Nephron progenitor cell (in vitro differentiated cells): ENCODE measurements at places on chromosomes 1 and 21.
A peak's percentile ranks its signal among the peaks of the same experiment; 100 is the strongest.

GRCh38 chr1:6470132-6471085 is 4.4 kb upstream of the TNFRSF25 start:
- no peak for DNase-seq

DNA sequence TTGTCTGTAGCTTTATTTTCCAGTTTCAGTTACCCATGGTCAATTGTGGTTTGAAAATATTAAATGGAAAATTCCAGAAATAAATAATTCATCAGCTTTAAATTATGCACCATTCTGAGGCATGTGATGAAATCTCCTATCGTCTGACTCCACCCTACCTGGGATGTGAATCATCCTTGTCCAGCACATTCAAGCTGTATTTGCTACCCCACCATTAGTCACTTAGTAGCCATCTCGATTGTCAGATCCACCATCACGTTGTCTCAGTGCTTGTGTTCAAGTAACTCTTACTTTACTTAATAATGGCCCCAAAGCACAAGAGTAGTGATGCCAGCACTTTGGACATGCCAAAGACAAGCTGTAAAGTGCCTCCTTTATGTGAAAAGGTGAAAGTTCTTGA is 4.0 kb downstream of the STPG1 start:
- DNase-seq, result no peak

DNA sequence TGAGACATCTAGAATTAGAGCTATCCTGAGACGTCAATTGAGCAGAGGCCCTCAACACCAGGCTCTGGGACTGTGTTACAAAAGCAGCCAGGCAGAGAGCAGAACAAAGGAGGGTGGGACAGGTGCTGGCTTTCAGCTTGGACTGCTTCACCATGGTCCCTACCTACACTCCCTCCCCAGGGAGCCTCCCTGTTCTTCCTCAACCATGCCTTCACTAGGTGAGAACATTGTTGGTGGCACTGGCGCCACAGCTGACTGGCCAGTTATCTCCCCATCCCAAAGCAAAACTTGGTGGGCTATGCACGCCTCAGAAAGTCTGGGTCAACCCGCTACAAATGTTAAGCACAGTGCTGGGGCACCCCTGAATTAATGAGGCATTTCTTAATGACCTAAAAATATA is 87.8 kb downstream of the NMNAT2 start:
- DNase-seq, result peak; percentile 10

- no peak for DNase-seq
Measured at GRCh38 chr1:56409112-56409691, 170.2 kb downstream of the PLPP3 start.

DNA sequence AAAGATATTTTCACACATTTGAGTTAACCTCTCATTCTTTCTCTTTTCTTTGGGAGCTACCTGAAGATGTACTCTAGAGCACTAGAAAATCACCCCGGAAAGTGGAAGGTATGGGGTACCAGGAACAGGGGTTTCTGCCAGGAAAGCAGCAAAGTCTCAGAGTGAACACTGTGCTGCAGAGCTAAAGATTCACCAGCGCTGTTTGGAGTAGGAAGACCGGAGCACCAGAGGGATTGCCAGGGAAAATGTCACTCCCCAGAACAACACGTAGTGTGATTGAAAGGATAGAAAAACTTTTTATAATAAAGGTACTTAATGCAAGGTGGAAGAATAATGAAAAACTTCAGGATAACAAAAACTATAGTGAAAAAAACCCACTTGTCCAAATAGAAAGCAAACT is 26.7 kb upstream of the KCNK1 start:
- no peak for DNase-seq

DNA sequence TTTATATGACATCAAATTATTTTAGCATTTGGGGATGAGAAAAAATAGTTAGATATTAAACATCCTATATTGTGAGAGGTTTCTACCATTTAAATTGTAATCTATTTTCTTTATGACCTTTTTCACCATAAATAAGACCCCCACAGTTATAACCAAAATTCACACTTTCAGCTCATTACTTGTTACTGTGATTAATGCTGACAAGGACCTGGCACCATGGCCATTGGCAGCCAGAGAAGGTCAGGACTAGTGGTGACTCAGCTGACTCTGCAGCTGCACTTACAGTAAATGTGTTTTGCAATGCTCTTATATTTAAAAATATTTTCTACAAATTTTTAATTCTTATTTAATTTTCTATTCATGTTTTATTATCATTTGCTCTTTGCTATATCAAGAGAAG is 133.3 kb upstream of the C1orf105 start:
- no peak for DNase-seq

DNA sequence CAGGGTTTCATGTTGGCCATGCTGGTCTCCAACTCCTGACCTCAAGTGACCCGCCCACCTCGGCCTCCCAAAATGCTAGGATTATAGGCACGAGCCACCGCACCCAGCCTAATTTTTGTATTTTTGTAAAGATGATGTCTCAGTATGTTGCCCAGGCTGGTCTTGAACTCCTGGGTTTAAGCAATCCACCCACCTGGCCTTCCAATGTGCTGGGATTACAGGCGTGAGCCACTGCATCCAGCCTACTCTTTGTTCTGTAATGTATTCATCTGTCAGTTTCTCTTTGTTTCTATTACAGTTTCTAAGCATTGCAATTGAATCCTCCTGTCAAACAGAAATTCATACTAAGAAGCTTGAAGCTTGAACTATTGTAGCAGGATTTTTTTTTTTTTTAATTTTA is 54.8 kb upstream of the RCC1 start:
- DNase-seq, result no peak

DNA sequence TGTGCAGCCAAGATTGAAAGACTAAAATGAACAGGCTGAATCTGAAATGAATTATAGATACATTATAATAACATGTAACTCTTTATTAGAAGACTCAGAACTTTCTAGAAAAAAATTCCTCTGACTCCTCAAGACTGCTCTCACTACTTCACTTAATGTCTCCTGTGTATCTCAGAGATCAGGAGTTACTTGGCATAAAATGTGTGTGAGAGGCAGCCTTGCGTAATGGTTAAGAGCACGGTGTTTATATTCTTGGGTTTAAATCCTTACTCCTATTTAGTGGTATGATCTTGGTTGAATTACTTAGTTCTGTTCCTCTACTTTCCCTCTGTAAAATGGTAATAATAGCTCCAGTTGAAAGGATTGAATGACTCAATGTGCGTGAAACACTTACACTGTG is 634.9 kb downstream of the LTN1 start:
- no peak for DNase-seq
